ENCODE measurements at places on chromosomes 16 and 17.

GRCh38 chr17:16911141-16911937 is 60.6 kb downstream of the TNFRSF13B start:
- DNase-seq, result no peak

DNA sequence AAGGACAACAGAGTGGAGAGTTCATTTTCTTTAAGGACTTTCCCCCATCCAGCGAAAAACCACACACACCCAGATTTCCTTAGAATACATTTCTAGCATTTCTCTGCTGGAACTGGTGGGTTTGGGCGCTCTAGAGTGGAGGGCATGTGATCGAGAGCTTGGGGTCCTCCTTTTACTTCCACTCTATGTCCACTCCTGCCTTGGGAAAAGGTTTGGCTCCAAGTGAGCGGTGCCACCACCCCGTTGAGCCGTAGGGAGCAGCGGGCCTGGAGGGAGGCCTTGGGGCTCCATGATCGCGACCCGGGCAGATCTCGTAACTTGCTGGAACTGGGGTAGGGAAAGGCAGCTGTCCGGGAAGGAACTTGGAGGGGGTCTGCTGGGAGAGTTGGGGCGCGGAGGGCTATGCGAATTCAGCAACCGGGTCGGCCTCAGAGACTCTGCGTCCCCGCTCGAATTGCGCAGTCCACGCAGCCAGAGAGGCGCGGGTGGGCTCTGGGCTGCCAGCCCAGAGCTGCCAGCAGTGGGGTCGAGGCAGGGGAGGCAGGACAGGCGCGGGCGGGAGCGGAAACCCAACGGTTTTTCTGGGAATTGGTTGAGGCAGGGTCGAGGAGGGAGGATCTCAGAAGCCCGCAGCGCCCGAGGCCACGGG is 2.3 kb downstream of the DLX4 start:
- DNase-seq, result no peak

GRCh38 chr16:50259334-50260205 is 6.8 kb upstream of the ADCY7 start:
- peak; percentile 85 for DNase-seq

GRCh38 chr16:27193300-27193990 is 9.9 kb upstream of the KDM8 start:
- no peak for DNase-seq

DNA sequence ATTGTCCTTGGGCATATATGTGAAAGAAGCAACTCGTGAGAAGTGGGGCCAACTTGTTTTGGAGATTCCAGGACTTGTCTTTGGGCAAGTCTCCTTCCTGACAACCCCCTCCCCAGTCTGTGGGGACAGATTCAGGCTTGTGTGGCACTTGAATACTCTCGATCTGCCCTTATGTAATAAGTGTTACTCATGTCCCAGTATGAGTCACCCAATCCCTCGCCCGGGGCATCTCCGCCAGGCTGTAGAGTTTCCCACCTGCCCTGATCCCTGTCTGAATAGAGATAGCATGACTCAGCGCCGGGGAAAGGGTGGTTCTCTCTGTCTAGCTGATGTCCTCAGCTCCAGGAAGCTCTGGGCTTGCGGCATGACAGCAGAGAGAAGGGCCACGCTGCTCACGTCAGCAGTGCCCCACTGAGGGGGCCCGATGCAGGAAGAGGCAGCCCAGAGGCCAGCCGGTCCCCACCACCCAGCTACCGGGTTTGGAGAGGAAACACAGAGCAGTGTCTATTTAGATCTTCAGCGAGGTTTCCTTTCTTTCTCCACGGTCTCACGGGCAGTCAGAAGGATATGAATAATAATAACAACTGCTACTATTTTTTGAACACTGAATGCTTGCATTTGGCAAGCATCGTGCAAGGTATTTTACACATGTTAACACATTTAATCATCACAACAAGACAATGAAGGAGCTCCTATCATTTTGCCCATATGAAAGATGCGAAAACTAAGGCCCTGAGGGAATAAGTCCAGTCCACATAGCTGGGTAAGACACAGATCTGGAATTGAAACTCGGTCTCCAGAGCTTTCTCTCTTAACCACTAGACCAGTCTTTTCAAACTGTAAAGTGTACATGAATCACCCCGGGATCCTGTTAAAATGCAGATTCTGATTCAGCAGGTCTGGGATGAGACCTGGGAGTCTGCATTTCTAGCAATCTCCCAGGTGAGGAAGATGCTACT is 426.7 kb upstream of the MAF start:
- no peak for DNase-seq

- DNase-seq, result peak; percentile 92
Observed at GRCh38 chr16:11224096-11224893, 31.7 kb downstream of the SOCS1 start.

DNA sequence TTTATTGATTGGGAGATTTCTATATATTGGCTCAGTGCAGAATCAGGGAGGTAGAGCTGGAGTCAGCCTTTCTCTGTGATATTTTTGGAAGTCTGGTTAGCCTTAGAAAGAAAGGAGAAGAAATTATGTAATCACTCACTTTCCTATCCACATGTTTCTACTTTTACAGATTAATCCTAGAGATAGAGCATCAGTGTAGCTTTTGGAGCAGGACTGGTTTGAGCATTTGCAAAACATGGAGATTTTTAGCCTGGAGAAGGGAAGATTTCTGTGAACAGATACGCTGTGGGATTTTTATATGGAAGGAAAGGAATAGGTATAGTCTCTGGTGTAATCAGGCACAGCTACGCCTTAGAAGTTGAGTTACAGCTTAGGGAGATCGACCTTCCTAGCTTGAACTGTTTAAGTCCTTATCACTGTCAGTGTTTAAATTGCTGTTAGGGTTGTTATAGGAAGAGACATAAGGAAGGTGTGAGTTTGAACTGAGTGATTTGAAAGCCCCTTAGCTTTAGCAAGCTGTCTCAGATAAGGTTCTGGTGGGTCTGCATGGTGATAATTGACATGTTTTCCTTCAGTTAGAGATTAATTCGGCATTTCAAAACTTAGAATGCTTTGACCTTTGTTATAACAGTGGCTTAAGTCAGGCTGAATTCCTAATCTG is 20.5 kb downstream of the METTL9 start:
- no peak for DNase-seq

GRCh38 chr17:74592087-74592990 is at the start of gene CD300LD:
TSS of gene CD300LD (minus strand) at chr17:74592283. CDS start at chr17:74592202, 81 bp downstream.
- DNase-seq, result no peak

DNA sequence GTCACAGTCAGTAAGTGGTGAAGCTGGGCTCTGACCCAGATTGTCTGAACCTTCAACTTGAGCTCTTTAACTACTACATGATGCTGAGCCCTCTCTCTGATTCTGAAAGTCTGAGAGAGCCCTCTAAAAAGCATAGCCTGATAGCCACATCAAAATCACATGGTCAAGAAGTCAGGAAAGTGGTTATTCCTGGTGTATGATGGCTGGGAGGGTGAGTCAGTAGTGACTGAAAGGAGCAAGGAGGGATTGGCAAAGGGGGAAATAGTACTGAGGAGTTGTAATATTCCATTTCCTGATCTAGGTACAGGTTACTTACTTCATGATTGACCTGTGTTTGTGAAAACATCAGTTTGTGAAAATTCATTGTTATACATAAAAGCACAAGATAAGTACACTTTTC is 89.1 kb downstream of the SSH2 start:
- no peak for DNase-seq
